ENCODE measurements at places on chromosomes 3 and 15.

DNA sequence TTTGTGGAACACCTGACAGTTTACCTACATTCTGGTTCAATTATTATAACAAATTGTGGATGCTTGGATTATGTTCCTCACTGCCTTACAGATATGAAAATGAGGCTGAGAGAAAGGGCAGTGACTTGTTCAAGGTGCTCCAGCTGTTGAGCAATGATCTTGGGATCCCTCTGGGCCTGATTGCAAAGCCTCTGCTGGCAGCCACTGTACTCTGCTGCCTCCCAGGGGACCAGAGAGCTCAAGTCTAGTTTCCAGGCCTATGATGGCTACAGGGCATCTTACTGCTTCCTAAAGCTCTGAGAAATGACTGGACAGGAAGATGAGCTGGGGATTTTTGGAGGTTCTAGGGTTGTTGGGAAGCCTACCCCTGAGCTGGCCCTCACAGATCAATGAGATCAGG is 2.3 kb upstream of the SHC4 start:
- DNase-seq: no peak

DNA sequence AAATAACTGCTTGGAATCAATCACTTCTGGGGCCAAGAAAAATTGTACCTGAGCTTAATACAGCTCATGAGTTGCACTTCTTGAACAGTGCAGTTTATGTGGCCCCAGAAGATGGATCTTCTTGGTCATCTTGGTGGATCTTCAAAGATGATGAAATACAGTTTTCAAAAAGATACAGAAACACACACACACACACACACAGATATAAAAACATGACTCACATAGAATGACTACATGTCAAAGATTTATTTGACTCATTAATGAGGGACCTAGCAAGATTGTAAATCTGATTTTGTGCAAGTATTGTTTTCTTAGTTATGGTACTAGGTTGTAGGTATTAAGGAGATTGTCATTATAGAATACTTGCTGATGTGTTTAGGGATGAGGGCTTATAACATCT is 32.6 kb downstream of the PDCD6IP start:
- DNase-seq: no peak

DNA sequence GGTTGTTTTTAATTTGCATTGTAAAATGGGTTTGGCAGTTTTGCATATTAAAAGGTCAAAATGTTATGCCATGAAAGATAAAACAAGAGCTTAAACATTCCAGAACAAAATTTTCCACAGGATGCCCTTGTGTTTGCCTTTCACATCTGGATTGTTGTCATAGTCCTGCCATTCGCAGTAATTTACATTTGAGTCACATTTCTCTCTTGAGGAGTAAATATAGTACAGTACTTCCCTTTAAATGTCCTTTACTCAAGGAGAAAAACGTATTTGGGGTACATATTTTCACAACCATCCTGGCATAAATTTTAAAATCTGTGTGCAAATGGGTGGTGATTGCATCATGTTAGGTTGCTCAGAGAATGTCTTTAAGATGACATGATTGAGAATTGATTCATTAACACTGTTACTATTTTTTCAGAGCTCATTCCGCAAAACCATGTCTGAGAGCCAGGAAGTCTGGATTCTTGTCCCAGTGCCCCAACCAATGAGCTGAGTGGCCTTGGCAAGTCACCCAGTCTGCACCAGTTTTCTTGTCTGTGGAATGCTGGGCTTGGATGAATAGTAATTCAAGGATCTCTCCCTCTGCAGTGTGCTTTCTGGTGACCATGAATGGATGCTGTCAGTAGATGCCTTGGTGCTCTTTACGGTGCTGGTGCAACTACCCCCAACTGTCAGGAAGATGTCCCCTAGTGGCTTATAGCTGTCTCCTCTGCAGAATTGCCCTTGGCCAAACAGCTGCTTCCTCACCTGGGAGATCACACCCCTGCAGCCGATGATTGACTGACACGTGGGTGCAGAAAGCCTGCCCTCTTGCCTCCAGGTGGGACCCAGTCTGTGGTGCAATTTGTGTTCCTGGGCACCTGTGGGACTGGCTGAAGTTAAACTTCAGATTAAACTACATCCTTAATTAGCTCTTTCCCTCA is 43.0 kb downstream of the ABHD5 start:
- no peak for DNase-seq

DNA sequence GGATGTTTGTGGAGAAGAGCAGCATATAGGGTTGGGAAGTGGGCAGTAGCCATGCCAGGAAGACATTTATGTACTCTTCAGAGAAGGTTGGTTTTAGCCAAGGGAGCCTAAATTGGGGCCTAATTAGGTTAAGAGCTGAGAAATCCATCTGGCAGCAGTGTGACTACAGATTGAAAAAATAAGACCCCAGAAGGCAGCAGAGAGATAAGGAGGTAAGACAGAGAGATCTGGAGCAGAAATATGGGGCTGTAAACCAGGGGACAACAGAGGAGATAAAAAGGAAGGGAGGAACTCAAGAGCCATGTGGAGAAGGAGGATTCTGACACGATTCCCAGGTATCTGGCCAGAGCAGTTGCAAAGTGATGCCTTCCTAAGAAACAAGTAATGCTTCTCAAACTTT is 23.3 kb downstream of the LYSMD2 start:
- no peak for DNase-seq

GRCh38 chr3:170491901-170492300 is 73.2 kb downstream of the CLDN11 start:
- no peak for DNase-seq

GRCh38 chr3:99351122-99351521 is 287.3 kb upstream of the COL8A1 start:
- no peak for DNase-seq

DNA sequence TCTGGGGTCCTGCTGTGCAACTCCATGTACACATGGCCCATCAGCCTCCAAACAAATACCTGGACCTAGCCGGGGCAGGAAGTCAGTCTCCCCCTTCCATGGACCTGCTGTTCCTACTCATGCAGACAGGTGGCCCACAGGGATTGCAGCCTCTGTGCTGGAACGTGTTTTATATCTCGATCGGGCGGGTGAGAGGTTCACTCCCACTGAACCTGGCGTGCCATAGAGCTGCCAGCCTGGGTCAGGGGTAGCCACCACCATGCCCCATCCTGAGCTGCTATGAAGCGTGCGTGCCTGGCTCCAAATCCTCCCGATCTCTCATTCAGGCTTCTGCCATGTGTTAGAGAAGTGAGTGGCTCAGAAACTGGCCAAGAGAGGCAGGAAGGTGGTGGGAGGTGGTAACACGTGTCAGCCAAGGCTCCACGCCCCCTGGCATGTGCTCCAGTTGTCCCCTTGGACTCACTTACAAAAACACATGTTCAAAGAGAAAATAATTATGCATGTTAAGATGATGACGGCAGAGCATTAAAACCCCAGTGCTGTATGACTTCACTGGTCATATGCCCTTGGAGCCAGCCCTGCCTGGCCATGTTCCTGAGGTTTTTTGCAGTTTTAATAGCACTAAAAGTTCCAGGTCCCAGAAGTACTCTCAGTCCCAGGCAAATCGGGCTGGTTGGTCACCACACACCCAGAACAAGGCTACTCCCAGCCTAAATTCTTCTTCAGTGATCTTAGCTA is 30.6 kb downstream of the CTSH start:
- no peak for DNase-seq

DNA sequence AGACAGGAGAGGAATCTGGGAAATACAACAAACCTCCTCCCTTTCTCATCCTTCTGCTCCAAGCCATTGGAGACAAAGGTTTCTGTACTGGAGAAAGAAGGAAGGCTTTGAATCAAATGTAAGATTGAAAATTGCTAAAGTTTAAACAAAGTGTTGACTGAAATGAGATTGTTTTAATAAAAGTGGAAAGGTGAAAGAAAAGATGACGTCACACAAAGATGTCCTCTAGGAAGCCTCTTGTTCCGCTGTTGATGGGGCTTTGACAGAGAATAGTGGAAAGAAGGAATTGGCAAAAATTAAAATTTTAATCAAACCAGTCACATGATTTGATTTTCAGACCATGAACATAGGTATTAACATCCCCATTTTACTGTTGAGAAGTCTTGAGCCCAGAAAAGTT is 967.6 kb downstream of the NAALADL2 start:
- no peak for DNase-seq

DNA sequence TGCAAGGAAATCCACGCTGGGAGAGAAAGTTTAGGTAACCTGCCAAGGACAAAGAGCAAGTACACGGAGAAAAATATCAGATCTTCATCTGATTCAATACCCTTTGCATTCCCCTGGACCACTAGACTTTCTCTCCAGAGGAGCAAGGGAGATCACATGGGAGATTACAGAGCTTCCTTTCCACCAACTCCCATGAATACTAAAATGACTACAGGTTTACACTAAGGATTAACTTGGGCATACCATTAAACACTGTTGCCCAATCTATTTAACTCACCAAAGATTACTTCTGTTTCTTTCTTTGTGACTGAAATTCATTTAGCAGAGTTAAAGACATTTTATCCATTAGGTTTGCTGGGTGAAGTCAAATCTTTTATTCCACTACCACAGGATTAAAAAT is 71.2 kb downstream of the RYK start:
- DNase-seq: no peak

GRCh38 chr3:173402656-173403055 is 5.1 kb downstream of the NLGN1 start:
- no peak for DNase-seq

DNA sequence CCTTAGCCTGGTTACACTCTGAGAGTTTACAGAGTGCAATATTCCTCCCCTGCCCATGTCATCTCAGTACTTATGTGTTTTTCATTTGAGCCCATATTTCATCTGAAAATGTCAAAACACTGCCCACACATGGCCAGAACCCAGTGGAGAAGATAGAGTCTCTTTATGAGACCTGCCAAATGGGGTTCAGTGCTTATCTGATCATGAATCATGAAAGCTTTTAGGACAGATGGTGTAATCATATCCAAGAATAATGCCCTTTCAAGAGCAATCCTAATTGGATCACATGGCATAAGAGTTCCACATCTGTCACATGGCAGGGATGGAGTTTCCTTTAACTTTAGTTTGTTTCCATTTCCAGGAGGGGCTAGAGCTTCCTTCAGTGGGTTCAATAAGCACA is 77.2 kb upstream of the AGBL1 start:
- DNase-seq: no peak

DNA sequence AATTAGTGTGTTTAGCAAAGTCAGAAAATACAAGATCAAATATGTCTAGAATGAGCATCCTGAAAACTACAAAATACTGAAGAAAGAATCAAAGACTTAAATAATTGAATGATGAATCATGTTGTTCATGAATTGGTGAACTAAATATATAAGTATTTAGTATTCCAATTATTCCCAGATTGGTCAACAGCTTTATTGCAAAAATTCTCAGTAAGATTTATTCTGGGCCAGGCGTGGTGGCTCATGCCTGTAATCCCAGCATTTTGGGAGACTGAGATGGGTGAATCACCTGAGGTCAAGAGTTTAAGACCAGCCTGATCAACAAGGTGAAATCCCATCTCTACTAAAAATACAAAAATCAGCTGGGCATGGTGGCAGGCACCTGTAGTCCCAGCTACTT is 250.0 kb upstream of the NECTIN3 start:
- no peak for DNase-seq

GRCh38 chr15:92014281-92015030 is 160.9 kb downstream of the SLCO3A1 start:
- DNase-seq: no peak
